Activated naive CD4-positive, alpha-beta T cell treated with Interleukin-2 at 50 U/mL for 16 hours (primary cell): ENCODE measurements at places on chromosomes 6 and 20.

DNA sequence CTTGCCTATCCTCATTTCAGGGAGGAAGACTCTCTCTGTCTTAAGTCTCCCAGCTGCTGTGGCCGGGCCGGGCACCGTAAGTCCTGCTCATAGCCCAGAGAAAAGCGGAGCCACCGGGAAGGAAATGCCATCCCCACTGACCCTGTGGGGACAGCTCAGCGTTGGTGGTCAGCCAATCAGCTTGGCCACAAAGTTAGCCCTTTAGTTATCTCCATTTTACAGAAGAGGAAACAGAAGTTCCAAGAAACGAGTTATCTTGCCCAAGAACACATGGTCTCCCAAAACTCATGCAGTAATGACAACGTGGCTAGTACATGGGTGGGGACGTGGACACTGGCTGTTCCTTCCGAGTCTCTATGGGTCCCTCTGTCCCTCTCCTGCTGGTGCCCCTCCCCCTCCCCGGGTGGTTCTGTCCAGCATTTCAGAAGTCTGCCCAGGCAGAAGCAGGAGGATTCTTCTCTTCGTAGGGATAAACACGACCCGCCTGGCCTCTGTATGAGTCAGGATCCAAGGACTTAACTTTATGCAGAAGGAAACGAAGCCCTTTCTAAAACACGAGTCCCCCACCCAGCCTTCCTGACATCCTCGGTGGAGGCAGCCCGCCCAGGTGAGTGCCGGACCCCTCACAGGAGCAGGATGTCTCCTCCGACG, 273.8 kb downstream of the CDH4 start:
- DNase-seq: no peak

GRCh38 chr6:111950661-111951496, 77.6 kb upstream of the FYN start:
- DNase-seq: no peak

DNA sequence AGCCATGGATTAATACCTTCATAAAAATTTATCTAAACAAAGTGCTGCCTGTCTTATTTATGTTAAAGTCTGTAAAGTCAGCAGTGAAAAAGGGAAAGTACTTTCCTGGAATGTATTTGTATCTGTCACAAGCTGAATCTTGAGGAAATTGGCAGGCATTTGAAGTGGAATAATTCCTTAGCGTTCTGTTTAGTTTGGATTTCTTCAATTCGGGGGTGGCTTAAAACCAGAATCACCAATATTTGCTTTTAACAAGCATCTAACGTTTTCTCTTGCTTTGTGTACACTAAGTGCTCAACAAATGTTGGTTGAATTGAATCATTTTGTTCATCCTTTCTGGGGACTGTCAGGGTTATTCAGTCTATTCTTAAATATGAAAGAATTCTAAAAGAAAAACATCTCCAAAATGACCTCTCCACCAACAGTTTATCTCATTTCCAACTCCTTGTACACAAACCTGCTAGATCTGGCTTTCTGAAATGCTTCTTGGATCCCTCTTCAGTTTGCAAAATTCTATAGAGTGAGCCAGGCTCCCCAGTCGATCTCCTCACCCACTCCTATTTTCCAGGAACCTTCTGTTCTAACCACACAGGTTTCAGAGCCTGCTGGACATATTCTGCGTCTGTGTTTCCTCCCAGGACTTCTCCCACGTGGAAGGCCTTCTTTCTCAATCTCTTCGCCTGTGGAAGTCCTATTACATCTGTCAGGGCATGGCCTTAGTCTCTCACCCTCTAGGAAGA, 2.0 kb upstream of the NPEPL1 start:
- no peak for DNase-seq

- DNase-seq: no peak
Observed at GRCh38 chr20:16661756-16662155, 68.1 kb upstream of the SNRPB2 start.

DNA sequence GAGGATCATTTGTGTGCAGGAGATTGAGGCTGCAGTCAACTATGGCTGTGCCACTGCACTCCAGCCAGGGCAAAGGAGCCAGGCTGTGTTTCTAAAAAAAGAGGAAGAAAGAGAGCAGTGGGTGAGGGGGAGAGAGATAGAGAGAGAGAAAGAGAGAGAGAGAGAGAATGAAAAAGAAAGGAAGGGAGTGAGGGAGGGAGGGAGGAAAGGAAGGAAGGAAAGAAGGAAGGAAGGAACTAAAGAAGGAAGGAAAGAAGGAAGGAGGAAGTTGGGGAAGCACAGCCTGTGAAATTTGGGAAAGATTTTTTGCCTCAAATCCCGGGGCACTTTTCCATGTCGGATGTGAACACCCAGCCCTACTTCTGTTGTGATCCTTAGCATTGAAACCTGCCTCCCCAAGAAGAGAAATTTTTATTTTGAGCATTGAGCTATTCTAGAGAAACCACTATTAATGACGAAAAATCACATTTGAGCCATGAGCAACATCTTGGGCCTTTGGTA, 57.8 kb downstream of the FOXA2 start:
- no peak for DNase-seq

- no peak for DNase-seq
Observed at GRCh38 chr6:90219209-90219985, 77.2 kb downstream of the BACH2 start.

- no peak for DNase-seq
Observed at GRCh38 chr6:43011207-43011606, 2.5 kb downstream of the MEA1 start.

GRCh38 chr6:52495922-52496321, 75.8 kb downstream of the EFHC1 start:
- DNase-seq: no peak

- no peak for DNase-seq
Observed at GRCh38 chr20:10806539-10806938, 132.7 kb upstream of the JAG1 start.

- peak; percentile 96 for DNase-seq
Observed at GRCh38 chr20:45971675-45972499, at the start of gene ZNF335. Gene ZNF335 (minus strand): TSS chr20:45972203. CDS start chr20:45971410, 793 bp downstream.

GRCh38 chr6:139230391-139230840, 61.4 kb downstream of the TXLNB start:
- no peak for DNase-seq

- DNase-seq: no peak
Observed at GRCh38 chr6:138814179-138814834, 18.4 kb downstream of the ECT2L start.

DNA sequence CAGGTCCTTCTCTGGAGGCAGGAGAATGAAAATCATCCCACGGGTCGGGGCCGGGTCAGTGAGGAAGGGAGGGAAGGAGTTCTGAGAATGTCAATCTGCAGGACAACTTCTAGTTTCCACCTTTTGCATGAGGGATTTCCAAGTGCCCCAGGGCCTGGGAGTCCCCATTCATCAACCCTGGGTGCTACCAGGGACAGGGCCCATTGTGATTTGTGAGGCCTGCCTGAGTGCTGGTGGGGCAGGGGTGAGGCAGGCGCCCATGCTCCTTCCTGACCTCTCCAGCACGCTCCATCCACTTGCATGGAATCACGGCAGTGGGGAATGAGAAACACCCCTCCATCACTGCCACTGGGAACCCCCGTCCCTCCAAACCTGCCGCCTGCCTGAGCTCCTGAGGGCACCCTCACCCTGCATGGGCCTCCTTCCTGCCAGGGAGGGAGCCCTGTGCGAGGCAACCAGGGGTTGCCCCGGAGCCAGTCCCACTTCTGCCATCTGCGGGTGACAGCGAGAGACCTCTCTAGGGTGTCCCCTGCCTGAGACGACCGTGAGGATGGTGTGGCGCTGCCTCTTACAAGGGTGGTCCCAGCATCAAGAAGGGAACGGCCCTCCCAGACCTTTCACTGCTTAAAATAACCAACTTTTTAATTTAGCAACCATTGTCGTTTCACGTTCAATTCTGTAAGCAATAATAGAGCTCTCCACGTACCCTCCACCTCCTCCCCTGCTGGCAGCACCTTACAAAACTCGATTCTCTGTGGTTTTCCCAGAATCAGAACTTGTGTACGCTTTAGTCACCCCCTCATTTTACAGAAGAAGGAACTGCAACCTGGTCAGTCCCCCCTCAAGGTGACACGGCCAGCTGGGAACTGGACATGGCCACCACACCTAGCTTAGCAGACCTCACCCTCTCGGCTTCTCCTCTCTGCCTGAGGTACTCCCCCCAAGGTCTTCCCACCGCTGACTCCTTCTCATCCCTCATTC, 28.6 kb downstream of the PMEPA1 start:
- no peak for DNase-seq

DNA sequence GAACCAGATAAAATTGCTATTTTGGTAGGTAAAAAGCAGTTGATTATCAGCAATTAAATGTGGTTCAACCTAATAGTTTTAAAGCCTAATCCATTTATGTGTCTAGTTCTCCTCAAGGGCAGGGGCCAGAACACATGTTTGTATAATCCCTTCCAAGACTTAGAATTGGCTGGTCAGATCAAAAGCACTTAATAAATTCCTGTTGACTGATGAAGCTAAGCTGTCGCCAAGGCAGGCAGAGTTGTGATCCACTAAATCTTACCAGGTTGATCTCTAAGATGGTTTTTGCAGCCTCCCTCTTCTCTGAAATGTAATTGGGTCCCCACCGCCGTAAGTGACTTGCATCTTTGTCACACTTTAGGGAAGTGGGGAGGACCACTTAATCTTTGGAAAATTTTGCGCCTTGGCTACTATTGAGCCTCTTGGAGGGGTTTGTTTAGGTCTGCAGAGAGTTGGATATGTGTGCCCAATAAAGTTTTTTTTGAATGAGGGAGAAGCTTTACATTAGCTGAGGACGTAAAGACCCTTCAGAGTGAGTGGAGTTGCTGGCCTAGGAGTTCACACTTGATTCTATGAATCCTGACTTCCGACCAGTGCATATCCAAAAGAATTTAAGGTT, 65.9 kb downstream of the PHF20 start:
- no peak for DNase-seq

GRCh38 chr6:105755885-105756284, 330.3 kb upstream of the PRDM1 start:
- no peak for DNase-seq

- DNase-seq: no peak
Observed at GRCh38 chr6:116104636-116105035, 4.0 kb downstream of the NT5DC1 start.

- DNase-seq: peak; percentile 21
Observed at GRCh38 chr20:37627060-37627766, 66.6 kb upstream of the CTNNBL1 start.

GRCh38 chr6:160356074-160356744, 8.0 kb downstream of the SLC22A3 start:
- DNase-seq: no peak

DNA sequence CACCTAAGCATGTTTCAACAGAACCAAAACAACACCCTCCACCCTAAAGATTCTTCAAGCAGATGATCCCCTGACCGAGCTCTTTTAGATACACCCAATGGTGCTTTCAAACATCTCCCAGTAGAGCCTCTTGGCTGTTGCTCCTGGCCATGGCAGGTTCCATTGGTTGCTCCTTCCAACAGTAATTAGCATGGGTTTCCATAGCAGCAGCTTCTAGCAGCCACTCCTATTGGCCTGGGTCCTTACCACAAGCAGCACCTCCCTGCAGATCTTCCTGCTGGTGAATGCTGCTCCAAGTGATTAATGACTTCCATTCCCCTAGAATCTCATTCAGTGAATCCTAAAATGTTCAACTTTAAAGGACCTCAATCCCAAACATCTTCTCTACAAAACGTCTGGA, 13.9 kb downstream of the CCN2 start:
- DNase-seq: no peak

GRCh38 chr6:154298297-154298696, 58.3 kb downstream of the IPCEF1 start:
- DNase-seq: no peak

DNA sequence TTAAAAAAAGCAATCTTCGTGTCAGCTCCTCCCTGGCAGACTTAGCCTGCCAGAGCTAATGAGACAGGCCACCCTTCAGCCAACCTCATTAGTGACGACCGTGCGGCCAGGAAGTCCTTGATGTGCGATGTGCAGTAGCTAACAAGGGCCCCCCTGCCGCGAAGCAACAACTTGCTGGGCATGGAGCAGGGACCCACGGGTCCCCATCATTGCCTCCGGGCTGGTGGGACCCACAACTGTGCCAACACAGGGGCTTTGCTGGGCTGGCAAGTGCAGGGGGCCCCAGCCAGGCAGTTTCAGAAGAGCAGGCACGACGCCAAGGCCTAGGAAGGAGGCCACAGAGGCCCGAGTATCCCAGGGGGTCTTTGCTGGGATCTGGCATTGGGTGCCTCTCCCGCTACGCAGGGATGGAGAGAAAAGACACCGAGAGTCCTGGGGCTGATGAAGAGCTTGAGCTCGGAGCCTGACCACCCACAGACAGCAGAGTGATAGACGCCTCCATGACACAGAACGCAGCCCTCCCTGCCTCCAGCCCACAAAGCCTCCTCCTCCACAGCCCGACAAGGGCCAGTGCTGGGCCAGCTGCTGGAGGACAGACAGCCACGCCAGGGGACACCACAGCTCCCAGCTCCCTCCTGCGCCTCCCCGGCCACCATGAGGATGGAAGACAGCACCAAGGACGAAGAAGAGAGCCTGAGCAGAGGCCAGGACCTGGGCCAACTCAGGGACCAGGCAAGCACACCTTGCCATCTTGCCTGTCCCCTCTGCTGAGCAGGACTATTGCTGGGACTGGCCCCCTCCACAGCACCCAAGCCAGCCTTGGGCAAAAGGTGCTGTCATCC, 96.6 kb downstream of the YTHDF1 start:
- no peak for DNase-seq

- DNase-seq: no peak
Observed at GRCh38 chr20:21209668-21210067, 83.8 kb downstream of the KIZ start.

DNA sequence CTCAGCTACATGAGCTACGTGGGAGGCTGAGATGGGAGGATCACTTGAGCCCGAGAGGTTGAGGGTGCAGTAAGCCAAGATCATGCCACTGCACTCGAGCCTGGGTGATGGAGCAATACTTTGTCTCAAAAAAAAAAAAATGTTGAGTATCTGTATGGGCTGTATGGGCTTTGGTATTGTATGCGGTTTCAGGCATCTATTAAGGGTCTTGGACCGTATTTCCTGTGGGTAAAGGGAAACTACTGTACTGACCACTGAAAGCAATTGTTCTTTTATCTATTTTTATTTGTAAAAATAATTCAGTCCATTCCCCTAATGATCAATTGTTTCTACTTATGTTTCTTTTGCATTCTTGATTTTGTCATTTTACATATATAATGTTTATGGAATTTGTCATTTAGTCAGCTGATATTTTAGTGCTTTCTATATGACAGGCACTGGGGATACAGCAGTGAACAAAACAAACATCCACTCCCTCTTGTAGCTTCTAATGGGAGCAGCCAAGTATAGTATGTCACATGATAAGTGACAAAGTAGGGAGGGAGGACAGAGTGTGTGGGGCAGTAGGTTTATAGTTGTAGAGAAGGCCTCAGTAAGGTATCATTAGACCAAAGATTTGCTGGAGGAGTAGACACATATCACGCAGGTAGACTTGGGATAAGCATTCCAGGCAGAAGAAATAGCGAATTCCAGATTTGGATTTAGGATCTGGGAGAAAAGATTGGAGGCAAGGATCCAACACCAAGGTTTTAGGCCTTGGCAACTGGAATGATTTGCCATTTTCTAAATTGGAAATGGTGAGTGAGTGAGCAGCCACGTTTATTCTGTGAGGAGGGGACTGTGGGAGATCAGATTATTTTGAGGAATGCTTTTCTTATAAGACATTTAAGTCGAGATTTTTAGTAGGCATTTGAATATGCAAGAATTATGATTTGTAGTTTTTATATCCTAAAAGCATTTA, 6.0 kb downstream of the PCMT1 start:
- no peak for DNase-seq

- no peak for DNase-seq
Observed at GRCh38 chr20:63972312-63973159, 2.8 kb upstream of the ZNF512B start.
